Renal pelvis (tissue), 12 donors: ENCODE measurements at places on chromosomes 3 and 15.

DNA sequence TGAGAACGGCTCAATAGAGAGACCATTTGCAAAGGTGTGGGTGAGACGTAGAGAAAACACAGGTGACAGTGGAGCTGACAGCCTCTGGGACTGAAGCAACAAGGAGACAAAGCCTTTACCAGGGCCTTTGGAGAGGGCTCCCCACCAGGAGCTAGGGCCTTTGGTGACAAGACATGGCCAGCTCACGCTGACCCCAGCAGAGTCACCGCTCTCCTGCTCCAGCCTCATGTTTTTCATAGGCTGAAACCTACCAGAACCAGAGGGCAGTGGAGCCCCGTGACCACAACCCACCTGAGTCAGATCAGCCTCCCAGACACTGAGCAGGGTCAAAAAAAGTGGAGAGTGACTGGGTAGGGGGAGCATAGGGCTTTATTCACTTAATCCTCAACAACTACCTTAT, 214.7 kb downstream of the SHQ1 start:
- DNase-seq = no peak

DNA sequence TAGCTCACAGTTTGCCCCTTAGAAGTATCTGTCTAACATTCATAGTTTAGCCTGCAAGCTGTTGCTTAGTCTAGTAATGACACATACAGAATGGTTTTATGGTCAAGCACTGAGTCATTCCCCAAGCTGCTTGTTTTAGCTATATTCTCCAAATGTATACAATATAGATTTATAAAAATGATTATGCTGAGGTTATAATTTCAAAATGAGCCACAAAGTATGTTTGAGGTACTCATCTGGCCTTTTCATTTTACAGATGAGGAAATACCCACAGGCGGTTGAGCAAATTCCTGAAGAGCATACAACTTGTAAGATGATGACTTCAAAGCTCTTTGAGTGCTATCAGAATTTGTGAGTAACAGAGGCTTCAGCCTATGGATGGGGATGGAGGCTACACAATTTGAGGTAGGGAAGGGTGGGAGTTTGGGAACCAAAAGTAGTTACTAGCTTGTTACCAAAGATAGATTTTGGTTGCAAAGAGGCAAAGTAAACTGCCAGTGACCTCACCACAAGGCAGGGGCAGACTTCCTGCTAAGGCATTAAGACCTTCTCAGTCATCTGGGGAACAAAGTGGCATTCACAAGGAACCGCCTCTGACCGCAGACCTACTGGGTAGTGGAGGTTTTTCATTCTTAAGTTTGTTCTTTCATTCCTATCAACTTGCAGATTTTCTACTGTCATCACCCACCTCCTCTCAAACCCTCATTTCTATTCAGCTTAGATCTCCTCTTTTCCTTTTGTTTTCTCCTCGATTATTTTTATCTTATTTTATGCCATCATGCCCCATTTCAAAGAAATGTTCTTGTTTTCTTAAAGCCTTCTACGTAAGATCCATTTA, 257.2 kb upstream of the NECTIN3 start:
- no peak for DNase-seq

DNA sequence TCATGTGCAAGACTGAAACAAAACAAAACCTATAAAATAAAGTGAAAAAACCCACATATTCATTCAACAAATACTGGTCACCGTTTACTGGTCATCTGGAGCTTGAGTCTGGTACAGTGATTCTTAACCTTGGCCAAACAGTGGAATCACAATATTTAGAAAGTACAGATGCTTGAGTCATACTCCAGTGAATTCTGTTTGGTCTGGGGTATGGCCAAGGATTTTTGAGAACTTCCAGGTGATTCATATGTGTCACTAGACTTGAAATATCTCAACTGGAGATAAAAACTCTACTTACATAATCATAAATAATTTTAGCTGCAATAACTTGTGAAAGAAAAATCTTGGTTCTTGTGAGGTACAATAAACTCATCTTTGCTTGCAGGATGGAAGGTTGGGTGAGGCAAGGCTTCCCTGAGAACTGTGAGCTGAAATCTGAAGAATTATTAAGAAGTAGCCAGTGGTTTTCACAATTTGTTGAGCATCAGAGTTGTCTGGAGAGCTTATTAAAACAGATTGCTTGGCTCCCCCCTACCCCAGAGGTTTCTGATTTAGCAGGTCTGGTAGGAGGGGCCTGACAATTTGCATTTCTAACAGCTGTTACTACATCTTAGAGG, 9.6 kb downstream of the NEK11 start:
- DNase-seq = no peak

DNA sequence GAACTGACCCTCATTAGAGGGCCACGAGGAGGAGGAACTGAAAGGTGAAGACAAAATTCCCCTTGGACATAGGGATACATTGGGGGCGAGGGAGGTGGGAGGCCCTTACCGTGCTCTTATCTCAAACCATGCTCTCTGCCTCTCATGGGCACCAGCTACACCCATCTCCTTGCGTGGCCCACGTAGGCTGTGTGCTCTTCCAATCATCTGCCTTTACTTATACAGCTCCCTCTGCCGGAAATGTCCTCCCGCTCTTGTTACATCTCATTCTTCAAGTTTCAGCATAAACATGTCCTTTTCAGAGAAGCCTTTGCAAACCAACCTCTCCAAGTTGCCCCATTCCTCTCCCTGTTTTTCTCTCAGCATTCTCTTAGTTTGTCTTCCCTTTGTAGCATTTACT, 307.8 kb upstream of the PROK2 start:
- no peak for DNase-seq

- DNase-seq = no peak
Measured at GRCh38 chr15:47095833-47096232, 621.5 kb upstream of the SEMA6D start.

GRCh38 chr15:34318277-34319079, 19.1 kb downstream of the SLC12A6 start:
- DNase-seq = peak; percentile 52

DNA sequence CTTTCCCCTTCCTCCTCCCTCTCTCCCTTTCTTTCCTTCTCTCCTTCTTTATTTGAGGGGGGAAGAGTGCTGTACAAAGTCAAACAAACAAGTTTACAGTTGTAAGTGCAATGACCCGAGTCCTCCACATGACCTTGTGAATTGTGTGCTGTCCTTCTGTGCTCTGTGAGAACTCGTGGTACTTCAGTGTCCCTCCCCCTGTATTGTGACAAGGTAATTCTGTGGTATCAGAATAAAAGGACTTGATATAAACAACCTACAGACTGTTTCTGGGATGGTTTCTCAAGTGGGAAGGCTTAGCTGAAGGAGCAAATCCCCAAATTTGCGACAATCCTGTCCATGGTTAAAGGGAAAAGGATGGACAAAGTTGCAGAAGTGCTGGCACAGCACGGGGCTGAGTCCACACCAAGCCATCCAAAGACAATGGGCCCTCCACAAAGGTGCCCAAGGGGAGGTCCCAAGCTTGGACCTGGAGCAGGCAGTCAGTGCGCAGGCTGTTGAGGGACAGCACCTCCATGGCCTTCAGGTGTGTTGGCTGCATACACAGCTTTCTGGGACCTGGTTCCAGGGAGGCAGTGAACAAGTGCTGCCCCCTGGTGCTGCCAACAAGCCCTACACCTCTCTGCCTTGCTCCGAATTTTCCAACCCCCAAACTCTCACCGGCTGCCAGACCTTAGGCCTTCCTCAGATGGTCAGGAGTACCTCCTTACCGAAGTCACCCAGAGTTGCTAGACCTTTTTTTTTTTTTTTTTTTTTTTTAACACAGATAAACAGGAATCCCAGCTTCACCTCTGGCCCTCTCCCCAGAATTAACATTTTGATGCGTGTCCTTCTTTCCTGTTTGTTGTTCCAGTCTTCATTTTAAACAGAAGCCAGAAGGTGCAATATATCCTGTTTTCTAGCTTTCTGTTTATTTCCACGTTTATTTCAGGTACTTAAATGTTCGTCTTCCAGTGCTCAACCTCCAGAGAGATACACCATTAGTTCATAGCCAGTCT, 2.6 kb upstream of the APEH start:
- DNase-seq = peak; percentile 72

GRCh38 chr3:112531358-112531781, 30.4 kb downstream of the ATG3 start:
- DNase-seq = peak; percentile 10

DNA sequence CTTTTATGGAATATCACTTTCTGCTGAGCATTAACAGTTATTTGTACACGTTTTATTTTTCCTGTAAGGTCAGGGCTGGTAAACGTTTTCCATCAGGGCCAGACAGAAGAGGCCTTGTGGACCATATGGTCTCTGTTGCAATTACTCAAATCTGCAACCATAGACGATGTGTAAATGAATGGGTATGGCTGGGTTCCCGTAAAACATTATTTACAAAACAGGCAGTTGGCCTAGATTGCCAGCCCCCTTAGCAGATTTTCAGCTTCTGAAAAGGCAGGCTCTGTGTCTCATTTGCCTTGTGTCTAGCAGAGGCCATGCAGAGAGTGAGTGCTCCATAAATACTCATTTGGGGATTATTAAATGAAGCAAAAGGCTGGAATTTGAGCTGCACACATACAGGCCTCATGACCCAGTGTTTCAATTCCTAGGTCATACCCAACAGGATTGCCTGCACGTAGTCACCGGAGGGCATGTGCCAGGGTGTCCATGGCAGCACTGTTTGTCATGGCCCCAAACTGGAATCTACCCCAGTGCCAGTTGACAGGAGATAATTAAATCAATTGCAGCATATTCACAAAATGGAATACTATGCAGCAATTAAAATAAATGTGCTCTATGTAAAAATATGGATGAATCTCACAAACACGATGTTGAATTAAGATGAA, 51.3 kb downstream of the GPD1L start:
- DNase-seq = no peak

- no peak for DNase-seq
Measured at GRCh38 chr3:45343947-45344346, 44.4 kb upstream of the LARS2 start.

GRCh38 chr3:171415070-171415469, 45.1 kb downstream of the TNIK start:
- no peak for DNase-seq

- no peak for DNase-seq
Measured at GRCh38 chr3:160473978-160474377, 24.4 kb upstream of the TRIM59 start.

- DNase-seq = no peak
Measured at GRCh38 chr3:43769885-43770425, 79.2 kb downstream of the ABHD5 start.

- no peak for DNase-seq
Measured at GRCh38 chr3:72839057-72839456, 9.2 kb downstream of the SHQ1 start.

DNA sequence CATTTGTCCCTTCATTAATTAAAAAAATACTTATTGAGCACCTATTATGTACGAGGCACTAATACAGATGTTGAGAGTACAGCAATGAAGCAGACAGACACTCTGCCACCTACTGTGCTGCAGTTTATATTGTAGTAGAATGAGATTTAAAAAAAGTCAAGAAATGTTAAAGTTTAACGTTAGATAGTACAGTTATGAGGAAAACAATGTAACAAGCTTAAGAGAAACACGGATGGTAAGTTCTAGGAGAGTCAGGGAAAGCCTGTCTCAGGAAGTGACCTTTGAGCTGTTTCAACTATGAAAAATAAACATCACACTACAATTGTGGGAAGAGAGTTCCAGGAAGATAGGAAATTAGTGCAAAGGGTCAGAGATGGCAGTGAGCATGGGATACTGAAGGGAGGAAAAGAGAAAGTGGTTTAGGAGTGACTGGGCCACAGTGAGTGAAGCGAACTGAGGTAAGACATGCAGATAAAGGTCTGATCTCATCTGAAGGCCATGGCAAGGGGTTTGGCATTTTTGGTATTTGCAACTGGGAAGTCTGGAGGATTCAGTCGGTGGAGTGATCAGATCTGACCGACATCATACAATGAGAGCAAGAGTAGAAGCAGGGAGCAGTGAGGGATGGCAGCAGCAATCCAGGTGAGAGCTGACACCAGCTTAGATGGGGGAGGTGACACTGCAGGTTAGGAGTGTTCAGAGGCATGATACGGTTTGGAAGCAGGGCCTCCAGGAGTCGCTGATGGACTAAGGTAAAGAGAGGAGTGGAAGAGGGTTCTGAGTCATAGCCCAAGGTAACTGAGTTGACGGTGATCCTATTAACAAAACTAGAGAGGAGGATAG, 28.5 kb downstream of the PLSCR4 start:
- no peak for DNase-seq

GRCh38 chr3:189099031-189099471, 72.7 kb upstream of the TPRG1 start:
- no peak for DNase-seq

- DNase-seq = no peak
Measured at GRCh38 chr15:90585863-90586262, 56.1 kb downstream of the CRTC3 start.

DNA sequence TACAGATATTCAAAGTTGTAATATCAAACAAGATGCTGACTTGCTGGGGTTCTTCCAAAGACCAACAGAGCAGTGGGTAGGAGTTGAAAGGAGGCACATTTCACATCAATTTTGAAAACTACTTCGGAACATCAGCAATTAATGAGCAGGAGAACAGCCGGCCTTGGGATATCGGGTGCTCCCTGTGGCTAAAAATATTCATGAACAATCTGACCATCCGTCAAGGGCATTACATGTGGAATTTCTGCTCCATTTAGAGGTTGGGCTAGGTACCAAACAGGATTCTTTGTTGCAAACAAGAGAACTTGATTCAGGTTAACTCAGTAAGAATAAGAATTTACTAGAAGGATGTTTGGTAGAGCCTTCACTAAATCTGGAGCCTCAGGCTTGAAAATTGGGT, 223.9 kb downstream of the RYR3 start:
- DNase-seq = no peak

DNA sequence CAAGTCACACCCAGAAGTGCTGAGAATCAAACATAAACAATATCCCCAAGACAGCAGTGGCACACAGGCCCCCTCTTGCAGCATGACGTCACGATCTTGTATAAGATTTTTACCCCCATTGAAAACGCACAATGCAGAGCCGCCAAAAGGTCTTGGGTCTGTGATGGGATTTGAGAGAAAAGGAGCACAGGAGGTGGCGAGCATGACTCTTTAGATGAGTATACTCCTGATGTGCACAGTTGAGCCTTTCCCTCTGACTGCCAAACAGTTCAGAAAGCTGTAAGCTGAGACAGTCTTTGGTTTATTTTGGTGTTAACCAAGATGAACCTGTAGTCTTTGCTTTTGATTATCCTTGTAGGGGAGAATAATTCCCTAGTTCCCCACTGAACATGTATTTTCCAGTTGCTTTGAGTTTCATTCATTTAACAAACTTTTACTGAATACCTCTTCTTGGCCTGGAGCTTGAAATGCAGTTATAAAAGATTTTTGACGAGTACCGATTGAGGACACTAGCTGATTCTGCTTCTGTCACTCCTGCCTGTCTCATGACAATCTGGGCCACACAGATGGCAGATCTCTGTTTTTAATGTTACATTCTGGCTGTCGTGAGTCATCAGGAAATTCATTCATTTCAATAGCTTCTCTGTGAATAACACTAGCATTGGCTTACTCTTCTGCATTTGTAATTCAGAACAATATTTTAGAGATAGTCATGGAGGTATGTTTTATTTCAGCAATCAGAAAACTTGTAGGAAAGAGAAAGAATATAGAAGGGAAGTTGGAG, 28.9 kb downstream of the CFAP91 start:
- DNase-seq = no peak

GRCh38 chr3:159480046-159480445, 508.6 kb upstream of the IL12A start:
- DNase-seq = no peak
